ENCODE measurements at places on chromosomes 4 and X.

DNA sequence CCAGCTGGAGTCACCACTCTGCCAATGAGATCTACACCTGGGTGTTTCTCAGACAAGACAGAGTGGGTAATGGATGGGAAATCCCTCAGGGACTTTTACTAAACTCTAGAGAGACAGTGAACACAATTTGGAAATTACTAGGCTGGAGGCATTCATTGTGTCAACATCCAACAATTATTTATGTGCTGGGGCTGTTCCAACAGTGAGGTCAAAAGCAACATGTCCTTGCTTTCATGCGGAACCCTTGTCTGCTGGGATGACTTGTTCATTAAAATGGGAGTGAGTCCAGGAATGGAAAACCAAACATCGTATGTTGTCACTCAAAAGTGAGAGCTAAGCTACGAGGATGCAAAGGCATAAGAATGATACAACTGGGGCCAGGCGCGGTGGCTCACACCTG, 54.0 kb downstream of the DRD5 start:
- no peak for DNase-seq

DNA sequence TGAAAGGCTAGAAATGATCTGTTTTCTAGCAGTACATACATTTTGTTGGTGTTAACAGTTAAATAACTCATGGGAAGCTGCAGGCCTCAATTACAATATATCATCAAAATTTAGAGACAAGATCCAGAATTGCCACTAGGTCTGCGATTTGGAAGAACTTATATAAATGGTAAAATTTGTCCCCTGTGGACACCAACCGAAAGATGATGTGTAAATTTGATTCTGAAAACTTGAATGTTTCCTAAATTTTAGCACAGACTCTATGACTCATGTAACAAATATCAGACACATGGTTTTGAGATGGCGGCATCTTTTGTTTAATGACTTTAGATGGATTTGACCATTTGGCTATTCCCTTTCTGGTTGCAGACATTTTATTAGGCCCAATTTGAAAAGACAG, 6.0 kb upstream of the HPGDS start:
- DNase-seq = no peak

- DNase-seq = no peak
Observed at GRCh38 chrX:103730147-103730795, 19.6 kb downstream of the TMEM31 start.

DNA sequence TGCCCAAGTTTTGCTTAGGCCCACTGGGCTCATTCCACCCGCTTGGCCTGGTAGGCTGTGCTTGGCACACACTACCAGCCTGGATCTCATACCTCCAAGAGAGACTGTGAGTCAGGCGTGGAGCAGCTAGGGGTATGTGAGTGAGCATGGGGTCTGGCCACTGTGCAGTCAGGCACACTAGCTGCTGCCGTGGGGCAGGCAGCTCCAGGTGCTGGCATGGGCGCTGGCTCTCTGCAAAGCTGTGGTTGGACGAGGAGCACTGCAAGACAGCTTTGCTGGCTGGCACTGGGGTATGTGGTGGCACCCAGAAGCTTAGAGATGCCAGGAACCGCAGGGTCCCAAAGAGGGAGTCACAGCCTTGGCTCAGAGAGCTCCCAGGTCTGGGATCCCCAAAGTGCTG, 377.8 kb downstream of the KCTD8 start:
- no peak for DNase-seq

GRCh38 chr4:71270901-71271300, 67.9 kb upstream of the SLC4A4 start:
- no peak for DNase-seq

DNA sequence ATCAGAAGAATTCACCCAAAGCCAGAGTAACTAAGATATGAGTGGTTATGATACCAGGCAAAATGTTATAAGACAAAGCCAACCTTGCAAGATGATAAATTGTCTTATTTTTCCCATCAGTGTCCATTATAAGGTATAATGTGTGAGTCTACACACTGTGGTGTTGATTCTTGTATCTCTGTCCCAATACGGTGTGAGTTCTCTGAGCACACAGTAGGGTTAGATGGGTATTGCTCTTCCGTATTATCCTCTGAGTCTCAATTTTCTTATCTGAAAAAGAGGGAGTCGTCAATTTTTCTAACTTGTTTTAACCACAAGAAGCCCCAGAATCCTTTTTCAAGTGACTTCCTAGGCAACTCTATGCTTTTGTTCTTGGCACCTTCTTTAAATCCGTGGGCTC, 69.9 kb downstream of the HMGB2 start:
- DNase-seq = no peak

GRCh38 chrX:130563476-130563875, 161.7 kb downstream of the RBMX2 start:
- DNase-seq = no peak

- no peak for DNase-seq
Observed at GRCh38 chrX:148049441-148049840, 68.3 kb downstream of the FMR1NB start.

DNA sequence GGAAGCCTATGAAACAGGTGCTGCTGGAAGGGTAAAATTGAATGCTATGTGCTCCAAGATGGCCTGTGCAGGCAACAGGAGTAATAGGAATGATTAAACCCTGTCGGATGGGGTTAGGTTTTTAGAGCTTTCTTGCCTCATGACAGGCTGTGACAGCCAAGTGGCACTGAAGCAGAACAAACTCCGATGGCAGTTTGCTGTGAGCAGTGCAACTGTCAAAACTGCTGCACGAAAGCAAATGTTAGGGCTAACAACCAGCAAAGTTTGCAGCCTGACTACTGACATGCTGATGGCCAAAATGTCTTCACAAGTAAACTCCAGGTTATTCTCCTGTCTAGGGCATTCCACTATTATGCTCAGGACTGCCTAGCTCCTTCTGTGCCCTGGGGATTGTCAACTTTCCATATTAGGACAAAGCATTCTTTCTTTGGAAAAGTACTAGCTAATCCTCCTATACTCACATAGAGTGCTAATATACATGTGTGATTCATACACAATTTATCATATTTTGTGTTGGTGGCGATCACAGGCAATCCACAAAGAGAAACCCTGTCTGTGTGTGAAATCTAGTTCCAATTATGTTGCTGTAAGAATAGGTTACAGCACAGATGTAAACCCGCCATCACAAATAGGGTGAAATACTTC, 486.6 kb upstream of the TENM3 start:
- DNase-seq = no peak
